ENCODE measurements at places on chromosomes 3 and 15.

- no peak for DNase-seq
Measured at GRCh38 chr3:151174351-151174750, 28.7 kb downstream of the GPR171 start.

- DNase-seq, result no peak
Measured at GRCh38 chr15:58232281-58233065, 94.3 kb downstream of the AQP9 start.

DNA sequence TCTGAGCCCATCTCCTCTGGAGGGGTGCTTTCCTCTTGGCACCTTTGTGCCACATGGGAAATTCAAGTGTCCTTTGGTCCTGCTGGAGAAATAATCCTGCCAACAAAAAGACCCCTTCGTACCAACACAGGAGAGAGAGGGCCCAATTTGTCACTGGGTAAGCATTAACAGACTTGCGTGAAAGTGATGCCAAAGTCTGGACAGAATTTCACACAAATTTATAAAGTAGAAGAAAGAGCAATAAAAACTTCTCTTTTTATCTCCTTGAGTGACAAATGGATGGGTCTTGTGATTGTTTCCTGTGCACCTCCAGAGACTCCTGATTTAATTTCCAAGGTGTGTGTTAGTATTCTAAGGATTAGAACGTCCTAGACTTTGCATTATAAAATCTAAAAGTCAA lies 14.9 kb downstream of the DPH3 start:
- DNase-seq, result no peak

DNA sequence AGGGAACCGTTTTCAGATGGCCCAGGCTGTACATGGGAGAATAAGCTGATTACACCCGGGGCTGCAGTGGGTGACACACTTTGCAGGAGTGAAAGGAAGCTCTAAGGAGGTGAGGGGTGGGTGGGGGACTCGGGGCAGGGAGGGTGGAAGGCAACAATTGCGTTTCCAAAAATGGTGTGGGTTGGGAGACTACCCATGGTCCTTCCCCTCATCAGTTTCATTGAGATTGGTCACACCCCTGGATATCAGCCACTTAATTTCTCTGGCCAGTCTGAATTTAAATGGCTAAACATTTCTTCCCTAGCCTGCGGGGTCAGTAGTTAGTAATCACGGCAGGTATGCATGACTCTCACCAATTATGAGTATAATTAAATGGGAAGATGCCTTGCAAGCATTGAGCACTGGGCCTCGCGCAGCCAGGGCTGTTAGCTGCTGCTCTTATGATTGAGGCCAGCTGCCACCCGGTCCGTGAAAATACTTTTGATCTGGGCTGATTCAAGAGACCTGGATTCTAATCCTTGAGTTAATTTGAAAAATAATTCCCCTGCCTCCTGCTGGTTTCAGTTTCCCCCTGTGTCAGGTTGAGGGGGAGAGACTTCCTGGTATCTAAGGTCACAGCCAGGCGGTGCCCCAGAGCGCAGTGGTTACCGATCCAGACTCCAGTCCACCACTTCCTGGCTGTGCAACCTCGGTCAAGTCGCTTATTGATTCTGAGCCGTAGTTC lies 23.3 kb downstream of the SLC6A6 start:
- DNase-seq, result no peak

DNA sequence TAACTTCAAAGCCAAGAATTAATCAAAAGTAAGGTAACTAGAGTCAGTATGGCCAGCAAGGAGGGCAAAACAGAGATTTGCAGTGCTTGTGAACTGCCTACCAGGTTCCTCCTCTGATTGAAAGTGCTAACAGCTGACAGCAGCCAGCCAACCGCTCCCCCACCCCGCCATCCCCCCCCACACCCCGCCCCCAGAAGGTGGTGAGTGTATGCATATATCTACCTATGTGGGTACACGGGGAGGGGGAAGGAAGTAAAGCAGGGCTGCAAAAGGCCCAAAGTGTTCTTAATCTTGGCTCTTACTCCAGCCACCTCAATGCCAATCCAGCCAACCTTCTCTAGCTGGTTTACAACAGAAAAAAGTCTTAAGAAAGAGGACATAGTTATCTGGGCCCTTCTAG lies 50.7 kb downstream of the RAF1 start:
- DNase-seq, result no peak

DNA sequence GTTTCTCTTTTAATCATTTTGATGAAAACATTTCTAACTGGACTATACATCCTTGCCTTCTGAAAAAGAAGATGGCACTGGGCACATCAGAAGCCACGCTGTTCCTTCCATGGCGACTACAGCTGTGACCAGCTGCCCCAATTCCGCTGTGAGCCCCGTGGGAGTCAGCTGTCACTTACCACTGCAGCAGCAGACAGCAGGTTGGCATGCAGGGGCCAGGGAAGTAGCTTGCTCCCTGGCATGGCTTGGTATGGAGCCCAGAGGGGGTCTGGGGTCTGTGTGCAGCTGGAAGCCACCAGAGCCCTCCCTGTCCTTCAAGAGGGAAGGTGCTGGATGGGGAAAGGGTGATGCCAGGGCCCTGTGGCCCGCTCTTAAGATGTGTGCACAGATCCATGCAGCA lies 4.5 kb upstream of the ZXDC start:
- DNase-seq, result no peak

- DNase-seq, result no peak
Measured at GRCh38 chr3:171393032-171393744, 67.0 kb downstream of the TNIK start.

- no peak for DNase-seq
Measured at GRCh38 chr15:41856716-41857115, 18.1 kb downstream of the PLA2G4B start.

GRCh38 chr3:158248261-158248660 lies 138.4 kb downstream of the RSRC1 start:
- no peak for DNase-seq

GRCh38 chr15:86333819-86334218 lies 254.1 kb downstream of the AGBL1 start:
- no peak for DNase-seq

DNA sequence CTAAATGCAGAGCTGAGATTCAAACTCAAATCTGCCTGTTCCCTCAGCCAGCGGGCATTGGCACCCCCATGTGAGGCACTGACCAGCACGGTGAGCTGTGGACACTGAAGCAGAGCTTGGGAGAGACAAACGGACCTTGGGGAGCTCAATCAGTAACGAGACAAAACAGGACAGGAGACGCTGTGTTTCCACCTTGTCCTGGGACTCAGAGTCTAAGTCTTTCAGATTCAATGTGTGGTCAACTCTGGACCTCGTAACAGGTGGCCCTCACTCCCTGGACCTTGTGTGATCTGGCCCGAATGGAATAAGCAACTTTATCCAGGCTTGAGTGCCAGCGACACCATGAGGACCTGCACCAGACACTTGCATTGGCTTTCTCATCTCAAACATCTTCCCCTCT lies 232.5 kb downstream of the UACA start:
- DNase-seq, result no peak

DNA sequence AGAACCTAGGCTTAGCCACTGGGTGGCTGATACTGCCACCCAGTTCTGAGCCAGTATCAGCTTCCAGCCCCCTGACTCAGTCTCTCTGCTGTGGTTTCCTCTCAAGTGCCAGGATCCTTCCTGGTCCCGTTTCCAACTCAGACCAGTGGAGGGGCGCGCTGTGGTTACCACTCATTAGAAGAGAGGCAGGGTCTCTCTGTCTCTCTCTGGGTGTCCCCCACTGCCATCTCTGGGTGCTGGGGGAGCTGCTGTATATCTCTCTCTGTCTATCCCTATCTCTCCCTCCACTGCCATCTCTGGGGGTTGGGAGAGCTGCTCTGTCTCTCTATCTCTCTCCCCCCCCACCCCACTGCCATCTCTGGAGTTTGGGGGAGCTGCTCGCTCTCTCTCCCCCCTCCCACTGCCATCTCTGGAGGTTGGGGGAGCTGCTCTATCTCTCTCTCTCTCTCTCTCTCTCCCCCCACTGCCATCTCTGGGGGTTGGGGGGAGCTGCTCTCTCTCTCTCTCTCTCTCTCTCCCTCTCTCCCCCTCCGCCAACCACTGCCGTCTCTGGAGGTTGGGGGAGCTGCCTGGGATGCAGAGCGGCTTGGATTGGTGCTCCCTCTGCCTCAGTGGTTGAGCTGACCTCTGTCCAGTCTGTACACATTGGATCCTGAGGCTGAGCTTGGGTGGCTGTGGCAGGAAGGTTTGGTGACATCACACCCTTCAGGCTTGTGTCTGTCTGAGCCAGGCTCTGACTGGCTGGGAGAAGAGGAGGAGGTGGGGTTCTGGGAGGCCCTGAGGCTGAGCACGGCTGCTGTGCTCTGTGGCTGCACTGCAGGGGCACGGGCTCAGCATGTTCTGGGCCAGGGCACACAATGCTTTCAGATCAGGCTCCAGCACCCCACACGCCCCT lies 98.9 kb downstream of the APBA2 start:
- no peak for DNase-seq

DNA sequence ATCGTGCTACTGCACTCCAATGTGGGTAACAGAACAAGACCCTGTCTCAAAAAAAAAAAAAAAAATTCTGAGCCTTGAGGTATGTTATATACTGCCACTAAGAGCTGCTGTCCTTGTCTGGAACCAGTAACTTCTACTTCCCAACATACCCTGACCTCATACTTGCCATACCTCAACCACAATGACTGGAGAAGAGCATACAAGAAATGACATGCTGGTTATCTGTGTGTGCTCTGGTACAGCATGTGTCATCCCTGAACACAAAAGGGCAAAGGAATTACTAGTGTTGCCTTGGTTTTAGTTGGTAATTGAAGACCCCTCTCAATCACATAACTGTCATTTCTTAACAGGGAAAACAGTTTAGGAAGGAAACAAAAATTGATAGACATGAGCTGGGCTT lies 54.5 kb downstream of the MRPS25 start:
- no peak for DNase-seq

GRCh38 chr3:42652251-42652610 lies 1.3 kb upstream of the ZBTB47 start:
- no peak for DNase-seq

DNA sequence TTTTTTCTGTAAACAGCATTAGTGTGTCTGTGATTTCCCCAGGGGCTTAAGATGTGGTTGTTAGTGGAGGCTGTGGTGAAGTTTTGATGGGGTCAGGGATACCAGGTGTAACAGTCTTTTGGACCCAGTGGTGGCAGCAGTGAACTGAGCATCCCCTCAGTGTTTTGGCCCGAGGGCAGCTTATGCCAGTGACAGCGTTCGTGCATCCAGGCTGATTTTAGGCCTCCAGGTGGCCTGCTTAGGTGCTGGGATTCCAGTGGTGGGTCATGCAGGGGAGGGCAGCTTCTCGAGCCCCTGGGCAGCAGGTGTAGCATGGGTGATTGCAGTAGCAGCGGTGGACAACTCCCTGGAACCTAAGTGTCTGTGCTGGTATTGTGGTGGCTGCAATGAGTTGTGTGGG lies 29.2 kb downstream of the STT3B start:
- no peak for DNase-seq

GRCh38 chr3:158732856-158733200 lies 571 bp upstream of the RARRES1 start:
- DNase-seq, result no peak

- no peak for DNase-seq
Measured at GRCh38 chr3:130759692-130760338, 13.2 kb upstream of the PIK3R4 start.

- no peak for DNase-seq
Measured at GRCh38 chr3:113079218-113079961, 88.6 kb downstream of the GTPBP8 start.

GRCh38 chr15:25249236-25250010 lies 189.4 kb downstream of the UBE3A start:
- no peak for DNase-seq

DNA sequence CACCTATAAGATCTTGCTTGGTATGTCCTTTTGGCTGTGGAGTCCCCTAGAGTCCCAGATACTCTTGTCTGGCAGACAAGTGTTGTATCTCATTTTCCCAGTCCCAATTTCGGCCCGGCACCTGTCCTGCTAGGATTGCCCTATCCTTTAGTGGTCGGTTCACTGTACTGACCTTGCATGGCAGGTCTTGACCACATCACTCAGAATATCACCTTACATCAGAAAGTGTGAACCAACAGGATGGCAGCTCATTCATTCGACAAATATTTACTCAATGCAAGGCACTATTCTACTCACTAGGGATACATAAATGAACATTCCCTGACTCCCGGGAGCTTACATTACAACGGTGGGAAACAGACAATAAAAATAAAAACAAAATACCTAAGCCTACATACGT lies 5.7 kb upstream of the CCDC80 start:
- DNase-seq, result no peak

DNA sequence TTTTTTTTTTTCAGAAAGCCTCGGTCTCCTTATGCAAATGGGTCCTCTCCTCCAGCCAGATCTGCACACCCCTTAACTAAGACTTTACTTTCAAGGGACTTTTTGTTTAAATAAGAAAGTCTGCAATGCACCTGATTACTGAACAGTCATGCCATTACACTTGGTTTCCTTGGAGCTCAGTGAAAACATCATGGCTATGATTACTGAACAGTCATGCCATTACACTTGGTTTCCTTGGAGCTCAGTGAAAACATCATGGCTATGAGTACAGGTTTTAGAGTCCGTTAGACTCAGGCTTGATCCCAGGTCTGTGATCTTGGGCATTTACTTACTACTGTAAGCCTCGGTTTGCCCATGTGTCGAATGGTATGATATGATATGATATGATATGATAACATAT lies 10.1 kb downstream of the ENTPD3 start:
- DNase-seq, result no peak

- DNase-seq, result no peak
Measured at GRCh38 chr3:52014613-52015012, 18.9 kb upstream of the RPL29 start.

DNA sequence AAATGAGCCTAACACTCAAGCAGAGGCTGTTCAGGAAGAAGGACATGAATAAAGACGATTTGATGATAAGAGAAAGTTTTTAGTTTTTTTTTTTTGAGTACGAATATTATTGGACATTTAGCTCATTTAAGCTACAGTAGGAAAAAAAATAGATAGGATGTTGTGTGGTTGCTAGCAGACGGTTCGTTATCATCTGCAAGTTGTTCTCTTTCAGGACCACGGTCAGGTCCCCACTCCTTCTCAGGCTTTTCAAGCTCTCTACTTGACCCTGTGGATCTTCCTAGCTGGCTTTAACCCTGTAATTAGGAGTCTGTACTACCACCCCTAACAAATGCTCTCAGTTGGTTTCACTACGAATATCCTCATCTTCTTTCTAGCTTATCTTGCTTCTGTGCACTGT lies 1.1 kb downstream of the KCNH8 start:
- DNase-seq, result no peak

DNA sequence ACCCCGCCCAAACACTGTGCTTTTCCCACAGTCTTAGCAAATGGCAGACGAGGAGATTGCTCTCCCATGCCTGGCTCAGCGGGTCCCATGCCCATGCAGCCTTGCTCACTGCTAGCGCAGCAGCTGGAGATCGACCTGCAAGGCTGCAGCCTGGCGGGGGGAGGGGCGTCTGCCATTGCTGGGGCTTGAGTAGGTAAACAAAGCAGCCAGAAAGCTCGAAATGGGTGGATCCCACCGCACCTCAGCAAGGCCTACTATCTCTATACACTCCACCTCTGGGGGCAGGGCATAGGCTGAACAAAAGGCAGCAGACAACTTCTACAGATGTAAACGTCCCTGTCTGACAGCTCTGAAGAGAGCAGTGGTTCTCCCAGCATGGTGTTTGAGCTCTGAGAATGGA lies 27.2 kb upstream of the WDR5B start:
- DNase-seq, result no peak

- no peak for DNase-seq
Measured at GRCh38 chr3:66722675-66723074, 221.9 kb upstream of the LRIG1 start.

GRCh38 chr3:189966843-189967242 lies 153.9 kb downstream of the P3H2 start:
- no peak for DNase-seq

- DNase-seq, result no peak
Measured at GRCh38 chr3:27166888-27167287, 202.3 kb downstream of the NEK10 start.
